ENCODE measurements at places on chromosomes 6 and 20.

DNA sequence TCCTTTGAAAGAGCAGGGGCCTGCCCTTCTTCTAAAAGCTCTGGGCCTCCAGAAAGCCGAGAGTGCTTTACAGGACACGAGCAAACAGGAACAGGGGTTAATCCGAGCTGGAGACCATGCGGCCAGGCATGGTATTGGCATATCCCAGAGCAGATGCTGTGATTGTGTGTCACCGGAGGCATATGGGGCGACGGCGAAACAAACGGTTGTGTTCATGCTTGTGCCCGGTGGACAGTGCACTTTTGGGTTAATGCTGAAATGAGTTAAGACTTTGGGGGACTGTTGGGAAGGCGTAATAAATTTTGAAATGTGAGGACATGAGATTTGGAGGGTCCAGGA lies 1088.7 kb upstream of the DEFB115 start:
- DNase-seq = no peak

GRCh38 chr20:24662322-24662721 lies 192.9 kb downstream of the SYNDIG1 start:
- no peak for DNase-seq

- no peak for DNase-seq
Observed at GRCh38 chr20:5670036-5670536, 80.1 kb upstream of the SHLD1 start.

- DNase-seq = no peak
Observed at GRCh38 chr6:2725999-2726567, 24.6 kb downstream of the MYLK4 start.

- DNase-seq = no peak
Observed at GRCh38 chr6:34671367-34671766, 25.2 kb downstream of the ILRUN start.

DNA sequence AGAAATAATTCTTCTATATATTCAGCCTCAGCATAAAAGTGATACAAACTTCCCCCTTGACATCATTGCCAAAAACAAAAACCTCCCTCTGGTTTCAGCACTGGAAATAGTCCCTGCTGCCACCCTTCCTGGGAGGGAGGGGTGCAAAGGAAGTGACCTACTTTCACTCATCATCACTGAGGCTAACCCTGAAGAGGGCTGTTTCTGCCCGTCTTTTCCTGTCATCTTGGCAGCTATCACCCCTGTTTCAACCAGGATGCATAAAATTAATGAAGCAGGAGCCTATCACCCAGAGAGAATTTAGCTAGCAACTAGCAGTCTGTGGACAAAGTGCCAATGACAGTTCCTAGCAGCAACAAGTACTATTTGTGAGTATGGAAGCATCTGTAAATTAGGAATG lies 397.8 kb downstream of the LAMA2 start:
- no peak for DNase-seq

DNA sequence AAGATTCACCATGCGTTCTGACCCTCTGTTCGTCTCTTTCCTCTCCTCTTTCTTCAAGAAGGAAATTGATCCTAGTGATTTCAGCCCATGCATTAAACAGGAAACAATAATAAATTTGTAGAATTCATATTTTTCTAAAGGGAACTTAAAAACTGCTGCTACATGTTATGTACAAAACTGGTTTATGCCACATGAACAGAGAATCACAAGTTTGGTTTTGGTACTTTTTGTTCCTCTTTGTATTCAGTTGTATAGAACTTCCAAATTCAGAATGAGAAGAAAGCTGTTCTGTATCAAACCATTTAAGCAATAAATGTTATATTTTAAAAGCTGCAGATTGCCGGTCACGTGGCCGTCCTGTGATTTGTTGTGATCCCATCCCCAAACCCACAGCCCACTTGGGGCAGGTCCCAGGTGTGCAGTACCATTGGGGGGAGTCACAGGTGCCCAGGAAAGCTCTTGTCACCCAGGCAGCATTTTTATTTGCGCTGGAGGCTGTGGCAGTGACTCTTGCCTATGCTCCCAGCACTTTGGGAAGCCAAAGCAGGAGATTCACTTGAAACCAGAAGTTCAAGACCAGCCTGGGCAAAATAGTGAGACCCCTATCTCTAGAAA lies 61.2 kb downstream of the SSR1 start:
- no peak for DNase-seq

DNA sequence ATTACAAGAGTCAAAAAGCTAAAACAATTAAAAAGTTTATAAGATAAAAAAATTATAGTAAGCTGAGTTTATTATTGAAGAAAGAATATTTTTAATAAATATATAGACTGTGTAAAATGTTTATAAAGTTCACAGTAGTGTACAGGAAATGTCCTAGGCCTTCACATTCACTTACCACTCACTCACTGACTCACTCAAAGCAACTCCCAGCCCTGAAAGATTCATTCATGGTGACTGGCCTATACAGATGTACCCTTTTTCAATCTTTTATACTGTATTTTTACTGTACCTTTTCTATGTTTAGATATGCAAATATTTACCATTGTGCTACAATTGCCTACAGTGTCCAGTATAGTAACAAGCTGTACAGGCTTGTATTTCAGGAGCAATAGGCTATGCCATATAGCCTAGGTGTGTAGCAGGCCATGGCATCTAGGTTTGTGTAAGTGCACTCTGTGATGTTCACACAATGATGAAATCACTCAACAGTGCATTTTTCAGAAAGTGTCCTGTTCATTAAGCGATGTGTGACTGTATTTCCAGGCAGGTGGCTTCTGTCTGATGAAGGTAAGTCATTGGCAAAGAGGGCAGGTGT lies 130.2 kb downstream of the BTBD3 start:
- no peak for DNase-seq

DNA sequence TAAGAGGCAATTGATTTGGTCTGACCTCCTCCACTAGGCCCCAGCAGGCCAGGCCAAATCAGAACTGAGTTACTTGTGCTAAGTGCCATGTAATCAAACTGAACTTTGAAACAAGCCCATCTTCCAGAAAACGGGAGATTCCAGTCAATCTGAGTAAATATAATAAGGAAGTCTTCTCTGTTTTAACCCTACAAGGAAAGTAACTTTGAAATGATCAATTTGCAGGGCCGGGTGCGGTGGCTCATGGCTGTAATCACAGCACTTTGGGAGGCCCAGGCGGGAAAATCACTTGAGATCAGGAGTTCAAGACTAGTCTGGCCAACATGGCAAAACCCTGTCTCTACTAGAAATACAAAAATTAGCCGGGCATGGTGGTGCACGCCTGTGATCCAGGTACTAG lies 2.0 kb upstream of the SHLD1 start:
- DNase-seq = no peak

DNA sequence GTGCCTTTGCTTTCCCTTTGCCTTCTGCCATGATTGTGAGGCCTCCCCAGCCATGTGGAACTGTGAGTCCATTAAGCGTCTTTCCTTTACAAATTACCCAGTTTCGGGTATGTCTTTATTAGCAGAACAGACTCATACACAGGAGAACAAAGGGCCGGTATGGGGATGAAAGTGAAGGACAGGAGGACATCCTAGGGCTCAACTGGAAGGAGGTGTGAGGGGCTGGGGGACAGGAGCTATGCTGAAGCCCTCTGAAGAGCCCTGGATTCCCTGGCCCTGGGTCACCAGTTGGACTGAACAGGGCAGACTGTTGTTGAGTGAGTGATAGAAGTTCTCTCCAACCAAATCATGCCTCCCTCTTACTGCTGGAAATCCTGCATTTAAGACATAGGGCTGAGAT lies 105.8 kb downstream of the SCML4 start:
- no peak for DNase-seq
